Stomach (tissue), 19 donors: ENCODE measurements at places on chromosomes 2 and 18. TPM values are rescaled to one million over a fixed set of nuclear protein-coding genes. Genes with fewer than 3 reads are reported as not detected.

- DNase-seq: no peak
Observed at GRCh38 chr2:71554706-71555056, 101.3 kb downstream of the DYSF start.

- DNase-seq: no peak
Observed at GRCh38 chr18:78549971-78550370, 429.6 kb upstream of the SALL3 start.

DNA sequence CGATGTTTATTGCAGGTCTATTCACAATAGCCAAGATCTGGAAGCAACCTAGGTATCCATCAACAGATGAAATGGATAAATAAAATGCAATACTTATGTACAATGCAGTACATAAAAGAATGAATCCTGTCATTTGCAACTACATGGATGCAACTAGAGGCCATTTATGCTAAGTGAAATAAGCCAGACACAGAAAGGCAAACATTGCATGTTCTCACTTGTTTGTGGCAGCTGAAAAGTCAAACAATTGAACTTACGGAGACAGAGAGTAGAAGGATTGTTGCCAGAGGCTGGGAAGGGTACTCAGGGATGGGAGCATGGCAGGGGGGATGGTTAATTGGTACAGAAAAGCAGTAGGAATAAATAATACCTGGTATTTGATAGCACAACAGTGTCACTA lies 563.9 kb downstream of the TMX3 start:
- peak; percentile 9 for DNase-seq

GRCh38 chr2:37582481-37583220 lies 88.8 kb downstream of the CDC42EP3 start:
- DNase-seq: peak; percentile 56

DNA sequence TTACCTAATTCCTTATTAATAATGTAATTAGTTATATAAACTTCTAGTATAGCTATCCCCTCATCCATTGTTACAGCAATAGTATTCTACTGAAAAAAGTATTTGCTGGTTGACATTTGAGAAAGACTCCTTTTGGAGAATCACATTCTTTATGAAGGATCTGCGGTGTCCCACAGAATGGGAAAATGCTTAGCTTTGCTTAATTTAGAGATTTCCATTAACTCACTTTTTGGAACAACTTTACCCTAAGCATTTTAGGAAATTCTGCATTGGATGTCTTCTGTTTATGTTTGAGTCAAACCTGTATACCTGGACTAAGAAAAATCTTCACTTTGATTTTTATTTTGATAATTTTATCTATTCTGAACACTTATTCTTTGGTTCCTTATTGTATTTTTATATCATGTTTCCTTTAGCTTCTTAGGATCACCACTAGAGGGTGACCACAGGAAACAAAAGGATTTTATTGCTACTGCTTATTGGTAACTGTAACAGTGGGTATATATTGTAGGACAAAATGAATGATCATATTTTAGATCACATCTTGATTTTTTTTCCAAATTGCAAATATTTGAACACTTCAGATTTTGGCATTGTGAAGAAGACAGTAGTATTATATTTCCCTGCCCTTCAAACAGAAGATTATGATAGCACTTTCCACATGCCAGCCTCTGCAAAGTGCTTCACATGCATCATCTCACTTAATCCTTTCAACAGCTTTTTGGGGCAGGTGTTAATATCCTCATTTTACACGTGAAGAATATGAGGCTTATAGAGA lies 79.6 kb downstream of the MIB1 start:
- DNase-seq: peak; percentile 44

- DNase-seq: no peak
Observed at GRCh38 chr2:48339451-48339850, 190.5 kb upstream of the STON1 start.

GRCh38 chr18:52220062-52220591 lies 119.9 kb upstream of the DCC start:
- no peak for DNase-seq

DNA sequence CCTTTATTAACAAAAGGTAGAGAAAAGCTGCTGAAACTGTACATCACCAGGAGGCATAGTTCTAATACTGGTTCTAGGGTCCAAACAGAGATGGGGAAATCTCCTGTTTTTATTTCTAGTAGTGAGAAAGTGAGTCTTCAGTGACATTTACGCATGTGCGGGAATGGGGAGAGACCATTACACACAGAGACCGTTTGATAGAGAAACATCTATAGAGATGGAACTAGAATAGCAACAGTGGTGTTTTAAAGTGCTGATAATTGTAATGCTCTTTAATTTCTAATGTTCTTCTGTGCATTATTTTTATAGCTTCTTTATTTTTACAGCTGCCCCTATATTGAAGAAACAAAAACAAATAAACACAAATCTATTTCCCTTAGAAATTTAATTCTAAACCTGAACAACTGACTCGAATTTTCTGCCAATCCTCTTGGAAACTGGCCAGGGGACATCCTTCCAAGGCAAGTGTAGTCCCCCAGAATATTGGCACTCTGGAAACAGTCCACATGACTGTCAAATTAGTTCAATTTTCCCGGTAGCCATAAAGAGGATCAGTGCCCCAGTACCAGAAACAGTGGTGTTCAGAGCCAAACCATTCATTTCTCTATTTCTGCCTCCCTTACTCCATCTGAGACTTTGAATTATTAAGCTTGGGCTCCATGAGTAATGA lies 260.9 kb downstream of the ICOS start:
- DNase-seq: no peak

DNA sequence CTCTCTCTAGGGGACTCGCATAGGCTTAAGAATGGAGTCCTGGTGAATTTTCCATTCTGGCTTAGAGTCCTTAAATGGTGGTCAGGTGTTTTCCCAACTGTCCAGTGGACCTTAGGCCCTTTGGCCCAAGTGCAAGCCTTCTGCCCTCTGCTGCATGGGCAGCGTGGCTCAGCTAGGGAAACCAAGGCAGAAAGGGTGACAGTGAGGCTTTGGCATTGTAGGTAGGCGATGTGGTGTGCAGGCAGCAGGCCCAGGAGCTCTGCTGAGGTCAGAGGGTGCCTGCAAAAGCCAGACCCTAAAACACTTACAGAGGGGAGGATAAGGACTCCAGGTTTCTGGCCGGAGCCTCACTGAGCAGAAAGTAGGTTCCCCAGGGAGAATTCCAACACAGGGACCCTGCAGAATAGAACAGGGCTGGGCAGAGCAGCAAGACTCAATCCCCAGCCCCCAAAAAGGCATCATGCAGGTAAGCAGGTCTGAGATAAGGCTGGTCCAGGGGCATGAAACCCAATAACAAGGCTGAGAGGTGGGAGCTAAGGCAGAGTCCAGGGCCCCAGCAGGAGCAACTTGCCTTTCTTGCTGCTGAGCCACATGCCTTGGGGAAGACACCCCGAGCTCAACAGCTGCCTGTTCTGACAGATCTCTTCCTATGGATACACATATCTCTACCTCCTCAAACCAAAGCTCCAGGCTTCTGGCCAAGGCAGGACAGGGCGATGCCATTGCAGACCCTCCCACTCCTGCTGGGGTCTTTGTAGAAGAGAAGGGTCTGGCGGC lies 199.7 kb downstream of the TNS1 start:
- DNase-seq: no peak

GRCh38 chr18:74831571-74832250 lies 234.0 kb downstream of the ZNF407 start:
- DNase-seq: no peak

DNA sequence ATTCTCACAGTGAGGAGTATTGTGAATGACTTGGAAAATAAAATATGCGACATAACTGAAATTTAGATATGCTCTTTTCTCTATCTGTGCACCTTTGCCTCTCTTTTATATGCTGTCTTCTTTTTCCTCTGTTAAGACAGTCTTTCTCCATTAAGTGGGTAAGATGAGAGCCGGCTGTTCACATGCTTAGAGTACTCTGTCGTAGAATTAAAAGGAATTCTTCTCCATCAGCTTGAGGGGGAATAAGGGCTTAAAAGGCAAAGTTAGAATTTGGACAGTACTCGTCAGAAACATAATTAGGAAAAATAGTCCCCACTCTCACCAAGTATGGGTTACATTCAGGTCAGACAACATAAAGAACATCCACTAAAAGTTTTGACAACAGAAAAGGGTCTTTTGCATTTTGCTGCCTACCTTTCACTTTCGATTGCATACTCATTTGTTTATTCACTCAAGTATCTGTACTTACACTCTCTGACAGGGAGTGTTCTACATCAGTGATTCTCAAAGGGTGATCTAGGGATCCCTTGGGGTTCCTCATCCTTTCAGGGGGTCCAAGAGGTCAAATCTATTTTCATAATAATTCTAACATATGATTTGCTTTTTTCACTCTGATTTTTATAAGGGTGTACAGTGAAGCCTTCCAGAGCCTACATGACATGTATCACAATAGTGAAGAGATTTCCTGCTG lies 48.0 kb downstream of the ARHGAP15 start:
- no peak for DNase-seq

- DNase-seq: no peak
Observed at GRCh38 chr2:203934041-203934492, 2.5 kb upstream of the ICOS start.

DNA sequence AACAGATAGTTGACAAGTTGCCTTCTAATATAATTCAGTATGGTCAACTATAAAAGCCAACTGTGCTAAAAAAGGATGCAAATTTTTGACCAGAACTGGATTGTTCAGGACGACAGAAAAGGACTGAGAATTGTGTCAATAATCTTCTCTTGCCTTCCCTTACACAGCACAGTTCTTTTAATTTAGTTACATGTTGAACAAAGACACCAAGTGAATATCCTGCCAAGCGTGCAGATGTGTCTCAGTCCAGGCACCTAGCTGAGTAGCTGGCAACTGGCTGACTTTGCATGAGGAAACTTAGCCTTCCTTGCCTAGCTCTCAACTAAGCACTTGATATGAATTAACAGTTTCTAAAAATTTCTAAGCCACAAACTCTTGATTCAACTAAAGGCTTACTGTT lies 801.4 kb downstream of the BCL11A start:
- DNase-seq: no peak

- peak; percentile 37 for DNase-seq
Observed at GRCh38 chr2:202436626-202437025, 60.5 kb downstream of the BMPR2 start.

DNA sequence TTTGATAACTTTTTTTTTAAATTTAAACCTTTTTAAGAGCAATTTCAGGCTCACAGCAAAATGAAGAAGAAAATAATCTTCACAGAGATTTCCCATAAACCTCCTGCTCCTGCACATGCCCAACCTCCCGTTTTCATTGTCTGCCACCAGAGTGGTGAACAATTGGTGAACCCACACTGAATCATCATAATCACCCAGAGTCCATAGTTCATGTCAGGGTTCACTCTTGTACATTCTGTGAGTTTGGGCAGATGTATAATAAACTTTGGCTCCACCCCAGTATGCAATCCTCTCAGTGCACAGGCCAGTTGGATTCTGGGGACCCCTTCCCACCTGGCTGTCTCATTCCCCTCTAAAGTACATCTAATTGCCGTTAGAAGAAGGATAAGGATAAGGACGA lies 24.4 kb downstream of the C18orf54 start:
- DNase-seq: no peak

GRCh38 chr2:159564081-159564480 lies 52.3 kb downstream of the BAZ2B start:
- DNase-seq: no peak

- DNase-seq: no peak
Observed at GRCh38 chr18:34909637-34910364, 131.4 kb upstream of the MAPRE2 start.

DNA sequence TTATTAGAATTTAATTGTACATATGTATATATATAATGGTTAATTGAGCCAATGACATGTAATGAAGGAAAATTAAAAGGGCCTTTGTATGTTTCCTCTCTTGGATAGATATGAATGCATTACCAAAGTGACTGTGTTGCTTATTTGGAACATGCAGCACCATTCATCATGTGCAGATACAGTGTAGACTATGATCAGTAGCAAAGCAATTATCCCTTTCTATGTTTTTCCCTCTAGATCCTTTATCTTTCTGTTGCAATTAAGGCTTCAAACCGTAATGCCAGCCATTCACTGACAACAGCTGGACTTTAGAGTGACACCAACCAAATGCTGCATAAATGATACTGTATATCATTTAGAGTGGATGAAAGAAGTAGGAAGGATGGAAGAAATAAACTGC lies 565.2 kb downstream of the NRXN1 start:
- DNase-seq: no peak

DNA sequence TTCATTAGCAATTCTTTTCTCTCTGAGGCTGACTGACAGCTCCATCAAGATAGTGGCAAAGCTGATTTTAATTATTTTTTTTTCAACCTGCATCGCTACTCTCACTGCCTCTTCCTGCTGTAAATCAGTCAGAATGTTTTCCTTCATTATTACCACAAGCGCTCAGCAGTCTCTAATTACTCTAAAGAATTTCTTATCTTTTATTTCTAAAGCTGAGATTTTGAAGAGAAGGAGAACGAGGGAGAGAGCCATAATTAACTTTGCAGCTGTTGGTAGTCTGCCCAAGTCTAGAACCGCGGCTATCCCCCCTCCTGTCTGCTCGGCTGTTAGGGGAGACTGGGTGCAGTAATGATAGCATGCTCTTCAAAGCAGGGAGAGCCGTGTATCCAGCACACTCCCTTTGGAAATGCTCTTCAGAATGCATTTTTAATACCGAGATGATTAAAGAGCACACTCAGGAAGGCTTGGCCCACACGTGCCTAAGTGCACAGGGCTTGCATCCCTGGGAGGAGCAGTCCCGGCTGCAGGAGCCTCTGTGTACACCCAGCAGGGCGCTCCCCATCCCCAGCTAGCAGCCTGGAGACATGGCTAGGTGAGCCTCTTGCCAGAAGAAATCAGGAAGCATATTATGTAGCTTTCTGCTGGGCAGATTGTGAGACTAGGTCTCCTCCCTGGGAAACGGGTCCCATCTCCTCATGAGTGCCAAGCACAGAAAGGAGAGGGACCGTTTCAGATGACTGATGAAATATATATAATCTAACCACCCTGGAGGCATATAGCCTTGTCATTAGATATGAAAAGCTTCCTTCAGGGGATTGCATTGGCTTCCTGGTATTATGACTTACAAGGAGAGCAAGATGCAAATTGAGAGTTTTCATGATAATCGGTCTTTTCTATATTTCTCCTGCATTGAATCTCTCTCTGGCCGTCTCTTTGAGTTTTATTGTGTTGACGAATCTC lies 555.2 kb downstream of the CMPK2 start:
- DNase-seq: peak; percentile 18

DNA sequence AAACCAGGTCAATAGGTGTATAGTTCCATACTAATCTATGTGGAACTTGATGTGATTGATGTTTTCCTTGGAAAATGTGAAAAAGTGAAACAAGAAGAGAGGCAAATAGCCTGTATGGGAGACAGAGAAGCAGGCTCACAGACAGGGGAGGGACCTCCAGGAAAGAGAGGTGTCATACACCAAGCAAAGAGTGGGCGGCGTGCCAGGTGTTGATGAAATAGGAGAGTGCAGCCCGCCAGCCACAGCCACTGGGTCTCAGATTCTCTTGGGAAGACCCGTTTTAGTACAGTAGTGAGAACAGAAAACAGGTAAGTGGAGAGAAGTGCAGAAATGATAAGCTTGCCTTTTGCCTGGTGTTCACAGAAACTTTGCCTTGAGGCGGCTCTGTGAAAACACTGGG lies 301.9 kb downstream of the ZNF407 start:
- DNase-seq: peak; percentile 40

GRCh38 chr2:122875091-122875865 lies 1119.8 kb downstream of the TSN start:
- DNase-seq: no peak

- no peak for DNase-seq
Observed at GRCh38 chr2:138223319-138223718, 259.0 kb downstream of the HNMT start.

Gene ASAP2
- total RNA-seq: 55.4 TPM

Gene MYO3B
- total RNA-seq: not detected

Gene GLB1L
- 3.1 TPM for total RNA-seq

Gene LAMA1
- not detected for total RNA-seq

Gene NMS
- total RNA-seq: not detected

Gene KIAA2012
- total RNA-seq: not detected
